A549 treated with RU486 at 1 μM for 4 hours (cell line): ENCODE measurements at places on chromosomes 5 and 9. TPM values are rescaled to one million over a fixed set of nuclear protein-coding genes. Genes with fewer than 3 reads are reported as not detected.

The GRIA1 gene
- total RNA-seq, result not detected in 5 replicates

The CTNNA1 gene
- total RNA-seq, result 196 to 233 TPM (median 201 TPM) in 5 replicates

The SEMA6A gene
- 0.02 to 0.18 TPM (median 0.15 TPM) in 5 replicates for total RNA-seq

The HSD17B3 gene
- total RNA-seq, result 0.17 TPM in 1 of 5 replicates, not detected in the others

The PKD2L2 gene
- total RNA-seq, result not detected in 5 replicates

The PCDHGA7 gene
- total RNA-seq, result 0.67 to 1.1 TPM (median 0.88 TPM) in 5 replicates

The ADAMTSL2 gene
- not detected in 5 replicates for total RNA-seq

The TTC16 gene
- not detected in 5 replicates for total RNA-seq

The OR1Q1 gene
- total RNA-seq, result not detected in 5 replicates

The DBH gene
- not detected in 5 replicates for total RNA-seq
